ENCODE measurements at places on chromosomes 12 and 14.

DNA sequence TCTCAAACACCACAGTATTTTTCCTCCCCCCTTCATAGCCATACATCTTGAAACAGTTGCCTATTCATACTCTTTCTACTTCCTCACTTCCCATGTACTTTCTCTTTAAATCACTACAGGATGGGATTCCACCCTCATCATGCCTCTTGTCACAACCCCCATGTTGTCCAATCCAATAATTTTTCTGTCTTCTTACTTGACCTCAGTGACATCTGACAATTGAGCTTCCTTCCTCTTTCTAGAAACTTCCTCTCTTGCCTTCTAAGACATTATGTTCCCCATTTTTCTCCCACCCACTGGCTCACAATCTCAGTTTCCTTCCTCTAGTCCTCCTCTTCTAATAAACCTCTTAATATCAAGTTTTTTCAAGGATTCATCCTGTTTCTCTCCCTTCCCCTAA lies 5.3 kb downstream of the C2CD5 start:
- DNase-seq: no peak

GRCh38 chr12:127516467-127516866 lies 750.5 kb upstream of the TMEM132C start:
- no peak for DNase-seq

DNA sequence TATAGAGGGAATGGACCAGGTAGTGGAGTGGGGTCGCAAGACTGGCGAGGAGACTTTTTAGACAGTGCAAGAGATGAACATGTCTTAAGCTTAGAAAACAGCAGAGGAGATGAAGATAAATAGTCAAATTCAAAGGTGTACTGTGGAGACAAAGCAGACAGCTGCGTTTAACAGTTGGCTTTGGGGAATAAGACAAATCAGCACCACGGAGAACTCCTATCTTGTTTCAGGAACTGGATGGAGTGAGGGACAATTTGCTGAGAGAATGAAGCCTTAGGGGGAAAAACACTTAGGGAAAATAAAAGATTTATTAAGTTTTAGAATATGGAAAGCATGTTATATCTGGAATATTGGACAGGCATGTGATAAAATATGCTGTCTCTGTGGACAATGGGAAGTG lies 458.8 kb downstream of the GLT1D1 start:
- no peak for DNase-seq

GRCh38 chr12:50110762-50111351 lies 1.2 kb upstream of the COX14 start:
- no peak for DNase-seq

- no peak for DNase-seq
These were observed 1.4 kb downstream of the HECTD4 start for GRCh38 chr12:112380663-112381405.

DNA sequence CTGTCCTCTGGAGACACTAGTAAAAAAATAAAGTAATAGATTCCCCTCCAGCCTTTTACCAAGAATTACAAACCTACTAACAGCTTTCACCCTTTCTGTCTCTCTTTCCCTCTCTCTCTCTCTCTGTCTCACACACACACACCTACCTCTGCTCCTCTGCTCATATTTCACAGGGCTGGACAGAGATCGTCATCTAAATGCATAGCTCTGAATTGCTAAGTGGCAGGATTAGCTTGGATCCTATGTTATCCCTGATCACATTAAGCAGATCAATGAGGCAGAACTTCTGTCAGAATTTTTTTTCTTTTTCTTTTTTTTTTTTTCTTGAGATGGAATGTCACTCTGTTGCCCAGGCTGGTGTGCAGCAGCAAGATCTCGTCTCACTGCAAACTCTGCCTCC lies 22.9 kb downstream of the VCPKMT start:
- no peak for DNase-seq

- DNase-seq: no peak
These were observed 200.5 kb upstream of the SFSWAP start for GRCh38 chr12:131510431-131510830.

GRCh38 chr12:63151623-63152320 lies 771 bp upstream of the AVPR1A start:
- no peak for DNase-seq

DNA sequence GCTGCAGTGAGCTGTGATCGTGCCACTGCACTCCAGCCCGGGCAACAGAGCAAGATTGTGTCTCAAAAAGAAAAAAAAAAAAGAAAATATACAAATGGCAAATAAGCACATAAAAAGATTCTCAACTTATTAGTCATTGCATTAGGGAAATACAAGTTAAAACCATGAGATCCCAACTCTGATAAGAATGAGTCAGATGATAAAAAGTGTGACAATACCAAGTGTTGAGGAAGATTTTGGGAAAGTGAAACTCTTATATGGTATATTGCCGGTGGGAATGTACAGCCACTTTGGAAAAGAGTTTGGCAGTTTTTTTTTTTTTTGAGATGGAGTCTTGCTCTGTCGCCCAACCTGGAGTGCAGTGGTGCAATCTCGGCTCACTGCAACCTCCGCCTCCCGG lies 7.6 kb upstream of the PRPF40B start:
- no peak for DNase-seq

- DNase-seq: no peak
These were observed 5.8 kb downstream of the KMT5A start for GRCh38 chr12:123389560-123390351.

DNA sequence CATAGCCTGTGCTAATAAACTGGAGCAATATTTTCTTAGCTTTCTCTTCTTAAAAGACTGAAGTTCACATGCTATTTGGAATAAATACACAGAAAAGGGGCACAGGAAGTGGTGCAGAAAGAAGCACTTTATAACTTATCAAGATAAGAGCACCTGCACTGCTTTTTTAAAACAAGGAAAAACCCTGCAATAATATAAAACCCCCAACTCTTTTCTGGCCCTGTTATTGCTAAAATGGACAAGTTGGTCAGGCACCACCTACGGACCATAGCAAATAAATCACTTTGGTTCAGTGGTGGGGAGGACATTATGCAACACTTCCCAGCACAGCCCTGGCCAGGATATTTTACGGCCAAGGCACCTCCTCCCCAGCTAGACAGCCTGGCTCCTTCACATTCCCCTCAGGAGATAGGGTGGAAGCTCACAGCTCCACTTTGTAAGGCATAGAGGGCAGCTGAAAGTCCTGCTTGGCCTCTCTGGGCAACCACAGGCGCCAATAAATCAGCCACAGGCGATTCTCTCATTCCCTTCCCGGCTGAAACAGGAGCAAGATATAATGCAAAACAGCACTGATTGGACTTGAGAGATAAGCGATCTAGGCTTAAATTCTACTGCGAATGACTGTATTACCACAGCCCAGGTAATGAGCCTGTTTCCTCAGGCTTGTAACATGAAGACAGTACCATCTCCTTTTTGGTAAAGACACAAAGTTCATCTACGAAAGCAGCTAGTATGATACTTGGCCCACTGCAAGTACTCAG lies 2.0 kb downstream of the ZBTB25 start:
- DNase-seq: no peak

DNA sequence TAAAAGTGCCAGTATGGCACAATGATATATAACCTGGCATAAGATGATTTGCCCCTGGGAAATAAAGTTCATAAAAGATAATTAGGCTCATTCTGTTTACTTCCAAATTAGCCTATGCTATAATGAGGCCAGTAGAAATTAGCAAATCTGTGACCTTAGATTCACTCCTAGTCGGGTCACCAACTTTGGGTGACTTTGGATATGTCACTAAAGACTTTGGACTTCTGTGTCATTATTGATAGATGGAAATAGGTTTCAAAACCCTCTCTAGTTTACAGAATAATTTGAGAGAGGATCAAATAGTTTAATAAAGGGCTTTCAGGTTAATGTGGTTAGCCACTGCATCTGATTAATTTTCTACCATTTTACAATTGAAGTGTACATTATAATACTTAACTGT lies 1869.3 kb upstream of the FLRT2 start:
- no peak for DNase-seq

- no peak for DNase-seq
These were observed at the start of gene VDR for GRCh38 chr12:47904713-47905709. Gene VDR, minus strand, starts transcription at chr12:47904994. Its CDS starts 25,881 bp downstream, at chr12:47879113.

DNA sequence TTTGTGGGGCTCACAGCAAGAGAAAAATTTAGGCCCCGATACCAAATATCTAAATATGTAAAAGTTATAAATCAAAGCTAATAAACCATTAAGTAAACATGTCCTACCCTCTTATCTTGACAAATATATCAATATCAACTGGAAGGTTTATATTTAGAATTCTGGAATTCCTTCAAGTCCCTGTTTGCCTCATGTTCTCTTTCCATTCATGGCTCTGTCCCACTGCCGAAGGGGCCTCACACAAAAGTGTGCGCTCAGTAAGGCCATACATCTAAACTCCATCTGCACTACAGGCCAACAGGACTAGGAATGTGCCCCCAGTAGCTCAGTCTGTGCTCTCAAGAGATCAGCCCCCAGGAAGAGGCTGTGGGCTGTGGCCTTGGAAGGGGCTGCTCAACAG lies 10.6 kb upstream of the ATP5MC2 start:
- no peak for DNase-seq

DNA sequence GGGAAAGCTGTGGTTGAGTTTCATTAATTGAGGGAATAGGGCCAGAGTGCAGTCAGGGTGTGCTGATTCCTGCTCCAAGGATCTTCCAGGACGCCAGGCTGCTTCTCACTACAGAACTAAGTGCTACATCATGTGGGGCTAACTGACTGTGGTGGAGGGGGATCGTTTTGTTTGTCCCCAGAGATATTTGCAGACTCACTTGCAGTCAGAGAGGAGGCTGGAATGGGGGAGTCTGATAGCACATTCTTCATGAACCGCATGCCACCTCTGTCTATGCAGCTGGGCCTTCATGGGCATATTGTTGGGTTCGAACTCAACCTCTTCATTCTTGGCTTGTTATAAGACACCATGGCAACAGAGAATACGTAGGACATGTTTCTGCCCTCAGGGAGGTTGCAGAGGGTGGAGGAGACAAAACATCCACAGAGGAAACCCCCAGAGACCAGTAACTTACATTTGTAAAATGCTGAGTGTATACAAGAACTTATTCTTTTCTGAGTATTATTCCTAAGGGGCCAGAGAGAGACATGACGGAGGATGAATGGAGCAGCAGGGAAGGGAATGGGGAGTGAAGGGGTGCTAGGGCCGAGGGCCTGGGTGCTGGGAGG lies 13.0 kb downstream of the KRT7 start:
- no peak for DNase-seq

GRCh38 chr12:30970559-30971197 lies 44.1 kb downstream of the TSPAN11 start:
- no peak for DNase-seq

DNA sequence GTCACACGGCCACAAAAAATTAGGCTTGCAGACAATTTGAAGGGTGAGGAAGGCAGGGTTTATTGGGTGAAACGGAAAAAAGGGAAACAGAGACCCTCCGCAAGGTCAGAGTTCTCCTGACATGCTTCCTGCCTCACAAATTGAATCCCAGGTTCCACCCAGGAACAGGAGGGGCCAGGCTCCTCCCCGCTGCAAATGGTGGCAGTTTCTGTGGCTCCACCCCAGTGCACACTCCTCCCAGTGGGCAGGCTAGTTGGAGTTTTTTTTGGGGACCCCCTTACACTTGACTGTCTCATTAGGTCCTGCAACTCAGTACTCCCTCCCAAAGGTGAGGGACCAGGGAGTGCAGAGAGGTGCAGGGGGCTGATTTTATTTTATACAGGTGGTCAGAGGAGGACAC lies 39.4 kb upstream of the PPP1CC start:
- DNase-seq: no peak

GRCh38 chr14:36556811-36557433 lies 25.5 kb downstream of the NKX2-8 start:
- no peak for DNase-seq

Data from cortex of kidney (tissue), 1 donor.